ENCODE measurements at places on chromosomes 1 and 21.

- DNase-seq, result no peak
These were observed 73.9 kb downstream of the OBSCN start for GRCh38 chr1:228281631-228282328.

DNA sequence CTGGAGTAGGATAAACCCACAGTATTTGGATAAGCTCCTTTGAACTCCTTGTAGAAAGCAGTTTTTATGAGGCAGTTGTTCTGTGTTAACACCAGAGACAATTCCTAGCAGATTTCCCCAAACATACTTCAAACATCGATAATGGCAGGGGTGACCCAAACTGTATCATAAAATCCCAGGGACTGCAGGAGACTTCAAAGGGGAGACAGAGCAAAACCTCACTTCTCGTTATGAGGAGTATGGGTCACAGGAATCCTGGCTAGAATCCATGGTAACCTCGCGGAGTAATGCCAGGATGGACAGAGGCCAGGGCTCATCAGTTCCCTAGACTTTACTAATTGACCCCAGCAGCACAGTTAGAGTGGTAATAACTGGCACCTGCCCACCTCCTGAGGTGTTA lies 148.0 kb downstream of the DHRS3 start:
- no peak for DNase-seq

- DNase-seq, result no peak
These were observed 45.5 kb downstream of the TOR1AIP2 start for GRCh38 chr1:179831852-179832699.

DNA sequence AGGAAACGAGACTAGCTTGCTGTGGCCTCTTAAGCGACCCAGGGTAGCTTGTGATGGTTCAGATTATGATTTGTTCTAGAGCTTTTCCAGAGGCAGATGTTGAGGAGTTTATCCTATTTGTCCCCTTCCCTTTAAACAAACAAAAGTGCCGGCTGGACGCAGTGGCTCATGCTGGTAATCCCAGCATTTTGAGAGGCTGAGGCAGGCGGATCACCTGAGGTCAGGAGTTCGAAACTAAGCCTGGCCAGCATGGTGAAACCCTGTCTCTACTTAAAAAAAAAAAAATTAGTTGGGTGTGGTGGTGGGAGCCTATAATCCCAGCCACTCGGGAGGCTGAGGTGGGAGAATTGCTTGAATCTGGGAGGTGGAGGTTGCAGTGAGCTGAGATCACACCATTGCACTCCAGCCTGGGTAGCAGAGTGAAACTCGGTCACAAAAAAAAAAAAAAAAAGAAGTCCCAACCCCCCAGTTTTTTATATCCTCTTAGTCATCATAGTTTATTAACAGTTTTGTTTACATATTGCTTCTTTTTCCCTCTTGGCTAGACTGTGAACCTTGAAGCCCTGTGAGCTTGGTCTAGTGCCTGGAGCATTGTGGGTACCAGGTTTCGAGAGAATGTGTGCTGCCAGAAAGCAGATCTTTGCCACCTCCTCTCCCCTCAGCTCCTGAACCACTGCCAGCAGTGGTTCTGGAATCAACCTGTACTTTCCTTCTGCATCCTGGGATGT lies 29.8 kb downstream of the MAPKAPK2 start:
- no peak for DNase-seq

GRCh38 chr1:212586206-212587015 lies 22.1 kb upstream of the ATF3 start:
- no peak for DNase-seq

- no peak for DNase-seq
These were observed 70.3 kb upstream of the PGBD5 start for GRCh38 chr1:230496451-230496850.

GRCh38 chr1:182331387-182331786 lies 60.2 kb downstream of the GLUL start:
- no peak for DNase-seq

GRCh38 chr1:6118415-6118814 lies 61.7 kb downstream of the CHD5 start:
- DNase-seq, result no peak

DNA sequence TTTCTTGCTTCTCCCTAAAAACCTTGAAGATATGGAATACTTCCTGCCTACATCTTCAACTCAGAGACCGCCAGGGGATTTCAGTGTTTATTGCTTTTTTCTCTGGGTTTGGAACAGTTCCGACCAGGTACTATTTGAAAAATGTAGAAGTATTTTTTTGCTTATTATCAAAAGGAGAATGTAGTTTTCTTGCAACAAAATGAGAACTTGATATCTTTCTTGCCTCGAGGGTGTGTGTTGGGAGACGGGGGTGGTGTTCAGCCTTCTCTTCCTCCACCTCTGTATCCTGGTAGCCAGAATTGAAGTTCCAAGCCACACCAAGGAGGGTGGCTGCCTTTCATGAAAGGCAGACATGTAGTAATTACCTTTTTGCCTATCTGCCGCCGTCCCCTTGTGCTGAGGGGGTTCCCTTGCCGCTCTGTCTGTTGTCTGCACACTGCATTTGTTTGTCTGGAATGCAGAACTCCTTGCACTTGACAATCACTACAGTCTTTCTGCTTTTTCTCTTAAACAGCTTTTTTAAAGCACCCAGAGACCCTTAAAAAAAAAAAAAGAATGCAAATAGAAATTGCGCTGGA lies 212.1 kb downstream of the PBX1 start:
- DNase-seq, result no peak

GRCh38 chr1:165876121-165876520 lies 48.7 kb downstream of the UCK2 start:
- DNase-seq, result no peak

DNA sequence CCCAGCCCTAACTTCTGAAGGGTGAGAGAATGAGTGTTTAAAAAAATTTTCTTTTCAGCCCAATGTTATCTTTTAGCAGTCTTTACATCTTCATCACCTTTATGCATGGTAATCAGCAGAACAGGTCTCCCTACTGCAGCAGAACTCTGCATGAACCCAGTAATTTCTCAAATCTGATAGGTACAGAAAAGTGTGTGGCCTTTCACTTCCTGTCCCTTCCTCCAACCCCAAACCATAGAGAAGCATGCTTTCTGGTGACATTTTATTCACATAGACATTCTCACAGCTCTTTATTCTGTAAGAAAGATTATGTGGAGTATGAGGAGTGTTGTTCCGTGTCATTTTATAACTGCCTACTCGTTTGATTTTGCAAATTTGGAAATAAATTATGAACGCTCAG lies 68.6 kb downstream of the RPAP2 start:
- DNase-seq, result no peak

GRCh38 chr1:87953121-87953520 lies 624.4 kb downstream of the LMO4 start:
- DNase-seq, result no peak

- no peak for DNase-seq
These were observed 69.6 kb upstream of the GJB5 start for GRCh38 chr1:34685225-34685624.

DNA sequence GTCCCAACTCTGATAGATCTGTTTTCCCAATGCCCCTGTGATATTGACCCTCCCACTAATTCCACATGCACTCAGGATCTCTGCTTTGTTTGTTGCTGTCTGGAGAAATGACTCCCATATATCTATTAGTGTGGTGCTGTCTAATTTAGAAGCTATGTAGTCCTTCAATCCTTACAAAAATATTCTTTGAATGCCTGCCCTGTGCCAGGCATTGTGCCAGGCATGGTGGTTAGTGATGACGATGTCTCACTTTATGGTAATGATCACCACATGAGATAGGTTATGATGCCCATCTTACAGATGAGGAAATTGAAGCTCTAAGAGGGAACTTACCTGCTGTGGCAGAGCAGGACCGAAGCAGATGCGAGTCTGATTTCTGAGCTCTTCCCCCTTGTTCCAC lies 12.9 kb downstream of the MYOG start:
- no peak for DNase-seq

GRCh38 chr1:41647221-41648135 lies 163.0 kb upstream of the EDN2 start:
- no peak for DNase-seq

DNA sequence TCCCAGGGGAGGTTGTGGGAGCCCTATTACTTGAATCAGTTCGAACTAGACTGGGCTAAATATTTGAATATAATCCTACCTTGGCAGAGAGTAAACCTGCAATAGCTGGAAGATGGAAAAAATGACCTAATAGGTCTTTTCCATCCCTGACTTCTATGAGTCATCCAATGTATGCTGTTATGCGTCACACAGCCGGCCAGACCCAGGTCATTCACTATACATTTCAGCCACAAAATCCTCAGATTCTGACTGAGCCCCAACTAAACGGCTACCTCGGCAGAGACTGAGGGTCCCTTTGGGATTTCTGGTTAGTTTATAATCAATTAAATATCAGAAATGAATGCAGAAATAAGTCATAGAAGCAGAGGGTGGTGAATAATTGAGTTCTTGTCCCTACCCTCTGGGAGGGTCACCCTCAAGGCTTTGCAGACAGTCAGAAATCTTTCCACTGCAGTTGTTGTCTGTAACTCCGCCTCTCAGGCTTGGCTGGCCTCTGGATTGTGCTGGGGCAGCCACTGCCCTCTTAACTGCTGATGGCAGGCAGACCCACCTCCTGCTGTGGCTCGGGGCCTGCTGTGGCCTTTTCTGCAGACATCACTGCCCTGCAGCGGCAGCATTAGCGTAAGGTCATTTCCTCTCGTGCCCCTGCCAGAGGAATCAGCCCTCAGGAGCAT lies 240.5 kb downstream of the TGFB2 start:
- DNase-seq, result no peak

All from stimulated activated CD8-positive, alpha-beta memory T cell treated with anti-CD3 and anti-CD28 coated beads, Interleukin-12 subunit alpha, Interleukin-12 subunit beta, amount 100 ng/mL, for 1 hour (primary cell).